ENCODE measurements at places on chromosomes 2 and 18.

- DNase-seq: peak; percentile 88
Measured at GRCh38 chr2:219509780-219510511, 4.3 kb upstream of the ASIC4 start.

GRCh38 chr2:136242687-136243277 is 124.8 kb upstream of the CXCR4 start:
- DNase-seq: no peak

DNA sequence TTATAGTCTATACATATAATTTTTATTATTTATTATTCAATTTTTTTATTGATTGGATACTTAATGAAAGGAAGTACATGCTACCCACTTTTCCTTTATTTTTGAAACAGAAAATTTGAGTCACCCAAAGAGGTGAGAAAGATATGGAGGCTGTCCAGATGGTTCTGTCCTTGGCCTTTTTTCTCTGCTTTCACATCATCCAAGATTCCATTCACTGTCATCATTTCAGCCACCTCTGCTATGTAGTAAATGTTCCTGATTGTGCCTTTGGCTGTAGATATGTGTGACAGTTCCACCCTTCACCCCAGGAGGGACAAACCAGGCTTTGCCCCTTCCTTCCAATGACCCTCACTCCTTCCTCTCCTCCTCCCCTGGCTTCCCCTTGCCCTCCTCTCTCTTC is 675.7 kb upstream of the ID2 start:
- no peak for DNase-seq

DNA sequence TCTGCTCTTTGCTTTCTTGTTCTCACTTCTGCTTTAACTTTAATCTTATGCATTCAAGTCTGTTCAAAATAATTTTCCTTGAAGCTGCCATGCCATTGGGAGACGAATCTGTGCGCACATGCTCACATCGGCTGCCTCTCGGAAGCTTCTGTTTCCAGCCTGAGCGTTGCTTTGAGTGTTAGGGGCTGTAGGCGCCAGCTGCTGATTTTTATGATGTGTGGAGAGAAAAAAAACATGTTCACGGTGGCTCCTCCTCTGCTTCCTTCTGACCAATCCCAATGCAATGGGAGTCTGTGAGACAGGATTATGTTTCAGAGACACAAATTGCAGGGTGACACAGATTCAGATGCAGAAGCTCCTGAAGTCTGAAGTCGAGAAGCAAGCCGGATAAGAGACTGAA is at the start of gene MC4R:
Gene MC4R (minus strand): TSS at position 180 of the 400 bp plus-strand sequence. CDS start 426 bp downstream, outside the sequence.
- DNase-seq: peak; percentile 55

DNA sequence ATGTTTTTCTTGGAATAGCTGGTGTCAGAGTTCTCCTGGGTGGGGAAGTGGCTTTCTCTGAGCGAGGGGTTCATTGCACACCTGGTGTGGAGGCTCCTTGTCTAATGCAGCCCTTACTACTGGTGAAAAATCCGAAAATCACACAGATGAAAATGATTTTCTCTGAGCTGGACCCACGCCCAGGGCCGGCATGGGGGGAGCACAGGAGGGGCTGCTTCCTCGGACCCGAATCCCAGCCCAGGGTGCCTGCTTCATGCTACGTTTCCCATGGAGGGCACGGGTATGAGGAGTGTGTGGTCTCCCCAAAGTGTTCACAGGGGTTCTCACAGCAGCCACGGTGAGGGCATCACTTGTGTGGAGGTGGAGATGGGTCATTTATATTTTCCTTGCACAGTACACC is 288.0 kb upstream of the HDAC4 start:
- peak; percentile 15 for DNase-seq

DNA sequence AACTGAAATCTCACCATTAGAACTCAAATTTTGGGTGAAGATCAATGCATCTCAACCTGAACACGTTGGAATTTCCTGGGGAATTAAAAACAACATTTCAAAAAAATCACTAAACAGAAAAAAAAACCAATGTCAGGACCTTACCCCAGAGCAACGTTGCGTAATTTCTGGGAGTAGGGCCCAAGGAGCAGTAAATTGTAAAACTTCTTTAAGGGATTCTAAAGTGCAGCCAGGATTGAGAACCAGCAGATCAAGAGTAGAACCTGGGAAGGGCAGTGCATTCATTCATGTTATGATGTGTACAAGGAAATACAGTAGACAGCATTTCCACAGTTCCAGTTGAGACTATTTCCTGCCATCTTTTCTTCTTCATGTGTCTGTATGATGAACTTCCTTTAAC is 56.9 kb downstream of the RHBDD1 start:
- no peak for DNase-seq

DNA sequence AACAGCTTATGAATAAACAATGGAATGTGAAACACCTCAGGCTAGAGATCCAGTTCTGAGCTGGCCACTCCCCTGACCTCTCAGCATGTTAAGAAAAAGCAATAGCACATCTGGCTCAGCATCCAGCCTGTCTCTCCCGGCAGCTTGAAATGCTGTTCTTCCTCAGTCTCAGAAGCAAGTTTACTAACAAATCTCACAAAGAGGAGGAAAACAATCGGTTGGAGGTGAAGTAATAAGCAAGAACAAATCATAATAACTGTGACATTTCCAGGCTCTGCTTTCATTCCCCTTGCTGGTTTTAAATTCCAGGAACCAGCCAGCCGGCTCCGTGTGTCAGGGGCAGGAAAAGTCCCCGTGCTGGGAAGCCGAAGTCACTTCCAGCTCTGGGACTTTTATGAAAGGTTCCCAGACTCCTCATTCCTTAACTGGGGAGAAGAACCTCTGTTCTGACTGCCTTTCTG is 133.9 kb upstream of the ARL4C start:
- DNase-seq: no peak

DNA sequence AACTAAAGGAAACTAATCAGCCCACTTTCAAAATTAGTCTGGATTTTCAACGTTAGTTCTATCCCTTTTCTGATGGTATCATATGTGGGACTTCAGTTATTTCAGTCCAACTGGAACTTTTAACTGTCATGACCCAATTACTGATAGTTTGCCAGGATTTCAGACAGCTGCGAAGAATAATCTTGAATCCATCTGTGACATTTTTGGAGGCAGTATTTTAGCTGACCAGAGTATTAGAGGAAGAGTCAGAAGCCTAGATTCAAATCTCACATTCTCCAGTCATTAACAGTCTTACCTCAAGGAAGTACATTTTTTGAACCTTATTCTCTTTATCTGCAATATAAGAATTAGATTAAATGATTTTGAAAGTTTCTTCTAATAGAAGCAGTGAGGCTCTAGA is 81.3 kb downstream of the PTRHD1 start:
- DNase-seq: no peak

- DNase-seq: no peak
Measured at GRCh38 chr2:36405183-36405582, 49.6 kb downstream of the CRIM1 start.

DNA sequence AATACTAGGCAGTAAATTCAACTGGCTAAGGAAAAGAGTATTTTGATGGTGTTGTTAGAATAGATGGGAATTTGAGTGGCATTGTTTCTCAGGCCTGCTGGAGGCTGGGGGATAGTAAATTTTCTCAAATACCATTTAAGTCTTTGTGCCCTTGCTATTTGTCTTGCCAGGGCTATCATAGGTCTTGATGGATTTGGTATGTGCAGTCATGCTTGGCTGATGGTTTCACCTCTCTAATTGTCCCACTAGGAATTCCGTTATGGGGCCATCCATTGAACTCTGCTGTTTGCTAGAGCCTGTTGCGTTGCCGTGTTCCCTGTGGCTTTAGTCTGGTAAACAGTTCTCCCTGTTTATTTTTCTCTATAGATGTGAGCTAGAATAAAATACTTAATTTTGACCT is 438.1 kb upstream of the FAM98A start:
- DNase-seq: no peak

DNA sequence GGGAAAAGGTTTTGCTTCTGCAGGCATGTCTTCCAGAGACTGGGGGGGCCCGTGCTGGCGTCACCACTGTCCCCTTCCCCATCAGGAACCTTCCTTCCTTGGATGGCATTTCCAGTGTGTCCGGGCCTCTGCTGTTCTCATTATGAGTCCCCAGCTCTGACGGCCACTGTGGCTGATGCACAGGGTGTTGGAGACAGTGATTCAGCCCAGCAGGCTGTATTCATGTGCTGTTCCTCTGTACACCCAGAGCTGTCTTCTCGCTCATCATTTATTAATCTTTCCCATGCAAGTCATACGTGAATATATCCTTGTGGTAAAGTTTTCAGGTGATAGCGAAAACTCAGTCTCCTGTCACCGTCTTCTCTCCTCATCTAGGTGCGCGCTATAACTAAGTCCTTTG is 57.7 kb downstream of the ASAP2 start:
- no peak for DNase-seq

- DNase-seq: no peak
Measured at GRCh38 chr2:219416235-219416602, 2.0 kb upstream of the DES start.

GRCh38 chr2:159521272-159521671 is 95.1 kb downstream of the BAZ2B start:
- no peak for DNase-seq

DNA sequence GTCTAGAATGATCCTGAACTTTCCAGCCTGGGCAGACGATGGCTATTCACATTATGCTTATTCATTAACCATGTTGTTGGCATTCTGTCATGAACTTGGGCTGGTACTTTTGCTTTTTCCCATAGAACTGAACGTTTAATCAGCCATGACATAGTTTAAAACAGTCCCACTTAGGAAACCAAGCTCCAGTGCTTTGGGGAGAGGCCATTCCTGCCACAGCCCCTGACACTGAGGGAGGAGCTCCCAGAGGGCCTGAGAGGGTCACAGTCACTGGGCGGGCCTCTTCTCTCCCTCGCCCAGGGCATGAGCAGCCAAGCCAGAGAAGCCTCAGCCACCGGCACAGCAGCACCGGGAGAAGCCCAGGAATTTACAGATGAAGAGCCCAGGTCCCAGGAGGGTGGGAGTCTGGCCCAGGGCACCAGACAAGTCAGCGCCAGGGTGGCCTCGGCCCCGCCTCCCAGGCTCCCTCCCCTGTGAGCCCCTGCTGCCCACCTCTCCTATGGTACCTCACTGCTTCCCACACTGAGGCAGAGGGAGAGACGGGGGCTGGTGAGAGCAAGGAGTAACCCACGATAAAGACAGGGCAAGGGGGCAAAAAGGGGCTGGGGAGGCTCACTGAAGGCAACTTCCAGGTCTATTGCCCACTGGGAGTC is 33.6 kb downstream of the MAL start:
- DNase-seq: no peak

DNA sequence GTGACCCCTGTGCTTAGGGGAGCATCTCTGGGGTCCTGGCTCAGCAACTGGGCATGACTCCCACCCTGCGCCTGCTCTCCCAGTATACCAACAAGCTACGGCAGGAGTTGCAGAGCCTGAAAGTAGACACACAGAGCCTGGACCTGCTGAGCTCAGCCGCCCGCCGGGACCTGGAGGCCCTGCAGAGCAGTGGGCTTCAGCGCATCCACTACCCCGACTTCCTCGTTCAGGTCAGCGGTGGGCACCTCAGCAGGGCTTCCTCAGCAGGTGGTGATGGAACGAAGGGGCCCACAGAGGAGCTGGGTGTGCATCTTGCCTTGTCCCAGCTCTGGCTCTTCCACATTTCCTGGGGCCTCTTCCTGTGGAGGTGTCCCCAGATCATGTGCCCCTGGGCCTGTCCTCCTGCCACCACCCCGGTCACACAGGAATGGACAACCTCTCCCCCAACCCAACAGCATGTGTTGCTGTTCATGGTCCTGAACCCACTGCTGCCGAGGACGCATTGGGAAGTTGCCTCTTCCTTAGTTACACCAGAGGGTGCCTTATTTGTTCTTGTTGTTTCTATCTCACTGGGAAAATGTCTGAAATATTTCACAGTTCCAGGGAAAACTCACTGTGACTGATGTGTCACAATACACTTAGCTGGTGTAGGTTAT is 10.8 kb downstream of the PROM2 start:
- DNase-seq: no peak

DNA sequence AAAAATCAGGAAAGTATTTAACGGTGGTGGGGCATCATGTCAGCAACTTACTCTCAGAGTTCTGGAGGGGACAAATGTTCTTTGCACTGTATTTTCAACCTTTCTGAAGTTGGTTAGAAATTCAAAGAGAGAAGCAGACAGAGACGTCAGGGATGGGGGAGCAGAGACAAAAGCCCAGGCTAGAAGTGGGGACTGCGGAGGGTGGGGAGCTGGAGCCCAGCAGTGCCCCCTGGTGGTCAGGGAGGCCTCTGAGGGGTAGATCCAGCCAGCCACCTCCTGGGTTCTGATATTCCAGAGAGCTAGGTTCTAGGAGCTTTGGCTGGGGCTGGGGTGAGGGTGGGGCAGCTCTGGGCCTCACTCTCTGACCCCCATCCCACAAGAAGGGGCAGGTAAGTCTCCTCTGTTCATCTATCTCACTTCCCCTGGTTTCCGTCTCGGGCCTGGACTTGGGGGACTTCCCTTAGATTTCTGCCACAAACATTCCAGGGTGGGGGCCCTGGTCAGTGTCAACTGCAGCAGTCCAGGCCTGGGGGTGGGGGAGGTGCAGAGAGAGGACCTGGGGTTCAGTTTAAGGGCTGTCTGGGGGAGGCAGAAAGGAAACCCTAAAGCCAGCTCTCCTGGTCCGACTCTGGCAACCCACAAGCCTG is 8.9 kb downstream of the TNS1 start:
- peak; percentile 85 for DNase-seq

DNA sequence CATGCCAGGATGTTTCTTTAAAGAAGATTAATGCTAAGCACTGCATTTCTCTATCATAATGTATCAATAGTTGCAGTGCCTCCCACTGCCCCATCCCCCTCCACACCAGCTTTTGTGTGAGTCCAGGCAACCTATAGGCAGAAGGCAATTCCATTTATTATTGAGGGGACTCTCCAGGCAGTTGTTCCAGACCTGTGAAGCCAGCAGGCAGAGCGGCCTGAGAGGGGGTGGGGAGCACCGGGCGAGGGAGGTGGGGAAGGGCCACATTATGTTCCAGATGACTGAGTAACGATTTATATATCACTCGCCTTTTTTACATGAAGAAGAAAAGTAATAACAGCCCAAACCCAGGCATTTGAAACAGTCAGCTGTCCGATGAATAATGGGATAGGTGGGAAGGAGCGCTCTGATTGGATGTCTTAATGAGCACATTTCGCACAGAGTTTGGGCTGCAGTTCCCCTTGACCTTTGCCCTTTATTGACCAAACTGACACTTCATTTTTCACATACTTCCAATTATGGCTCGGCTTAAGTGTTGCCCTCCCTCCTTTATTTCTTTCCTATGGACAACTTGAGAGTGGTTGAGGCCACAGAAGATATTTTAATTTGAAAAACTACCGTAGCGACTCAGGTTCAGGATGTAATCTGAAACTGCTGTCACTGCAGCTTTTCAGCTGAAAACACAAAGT is 34.4 kb downstream of the MEIS1 start:
- DNase-seq: no peak

- DNase-seq: no peak
Measured at GRCh38 chr18:64618390-64618789, 469.5 kb upstream of the LINC00305 start.

- no peak for DNase-seq
Measured at GRCh38 chr2:11124760-11125068, 30.6 kb upstream of the SLC66A3 start.

Measured in ecto neural progenitor cell (in vitro differentiated cells).